ENCODE measurements at places on chromosomes 13 and 19.

GRCh38 chr19:13932149-13932637 lies 6.0 kb downstream of the PODNL1 start:
- no peak for DNase-seq

GRCh38 chr13:32316028-32316339 lies 676 bp downstream of the BRCA2 start:
- no peak for DNase-seq

DNA sequence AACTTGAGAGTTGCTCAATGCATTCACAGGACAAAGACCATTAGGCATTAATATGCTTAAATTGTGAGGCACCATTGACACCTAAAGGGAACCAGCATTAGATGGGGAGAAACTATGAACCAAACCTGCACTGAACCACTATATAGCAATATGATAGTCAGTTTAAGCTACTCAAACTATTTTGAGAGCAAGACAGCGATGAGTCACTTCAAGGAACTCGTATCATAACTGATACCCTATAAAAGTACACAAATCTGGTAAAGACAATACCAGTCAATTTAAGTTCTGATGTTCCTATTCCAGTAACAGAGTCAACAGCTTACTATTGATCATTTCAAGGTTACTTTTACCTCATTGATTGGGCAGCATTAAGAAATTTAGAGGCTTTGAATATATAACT lies 151.3 kb upstream of the ATXN8OS start:
- DNase-seq, result no peak

- no peak for DNase-seq
These were observed 301 bp downstream of the POP4 start for GRCh38 chr19:29606420-29606747.

GRCh38 chr19:17415121-17415520 lies 4.7 kb upstream of the MVB12A start:
- DNase-seq, result no peak

DNA sequence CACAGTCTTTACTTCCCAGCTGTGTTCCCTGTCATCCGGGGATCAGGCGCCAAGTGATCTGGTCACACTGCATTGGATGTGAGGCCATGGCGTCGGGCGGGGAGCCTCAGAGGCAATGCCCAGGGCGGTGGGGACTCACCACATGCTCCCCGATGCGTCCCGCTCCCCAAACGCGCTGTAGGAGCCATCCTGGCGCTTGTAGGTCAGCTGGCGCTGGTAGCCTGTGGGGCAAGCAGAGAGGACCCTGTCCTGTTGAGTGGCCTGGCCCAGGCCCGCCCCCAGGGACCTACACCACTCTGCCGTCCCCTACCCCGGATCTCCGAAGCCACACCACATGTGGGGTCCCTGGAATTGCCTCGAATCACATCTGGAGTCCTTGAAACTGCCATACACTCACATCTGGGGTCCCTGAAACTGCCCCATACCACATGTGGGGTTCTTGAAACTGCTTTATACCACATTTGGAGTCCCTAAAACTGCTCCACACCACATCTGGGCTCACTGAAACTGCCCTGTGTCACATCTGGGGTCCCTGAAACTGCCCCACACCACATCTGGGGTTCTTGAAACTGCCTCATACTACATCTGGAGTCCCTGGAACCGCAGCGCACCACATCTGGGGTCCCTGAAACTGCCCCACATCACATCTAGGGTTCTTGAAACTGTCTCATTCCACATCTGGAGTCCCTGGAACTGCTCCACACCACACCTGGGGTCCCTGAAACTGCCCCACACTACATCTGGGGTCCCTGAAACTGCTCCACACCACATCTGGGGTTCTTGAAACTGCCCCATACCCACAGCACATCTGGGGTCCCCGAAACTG lies 33.2 kb downstream of the F2RL3 start:
- DNase-seq, result no peak

All from CD4-positive, alpha-beta T cell treated with Interferon gamma for 1 hour (primary cell).